ENCODE measurements at places on chromosomes 6 and 20. TPM values are rescaled to one million over a fixed set of nuclear protein-coding genes. Genes with fewer than 3 reads are reported as not detected.

DNA sequence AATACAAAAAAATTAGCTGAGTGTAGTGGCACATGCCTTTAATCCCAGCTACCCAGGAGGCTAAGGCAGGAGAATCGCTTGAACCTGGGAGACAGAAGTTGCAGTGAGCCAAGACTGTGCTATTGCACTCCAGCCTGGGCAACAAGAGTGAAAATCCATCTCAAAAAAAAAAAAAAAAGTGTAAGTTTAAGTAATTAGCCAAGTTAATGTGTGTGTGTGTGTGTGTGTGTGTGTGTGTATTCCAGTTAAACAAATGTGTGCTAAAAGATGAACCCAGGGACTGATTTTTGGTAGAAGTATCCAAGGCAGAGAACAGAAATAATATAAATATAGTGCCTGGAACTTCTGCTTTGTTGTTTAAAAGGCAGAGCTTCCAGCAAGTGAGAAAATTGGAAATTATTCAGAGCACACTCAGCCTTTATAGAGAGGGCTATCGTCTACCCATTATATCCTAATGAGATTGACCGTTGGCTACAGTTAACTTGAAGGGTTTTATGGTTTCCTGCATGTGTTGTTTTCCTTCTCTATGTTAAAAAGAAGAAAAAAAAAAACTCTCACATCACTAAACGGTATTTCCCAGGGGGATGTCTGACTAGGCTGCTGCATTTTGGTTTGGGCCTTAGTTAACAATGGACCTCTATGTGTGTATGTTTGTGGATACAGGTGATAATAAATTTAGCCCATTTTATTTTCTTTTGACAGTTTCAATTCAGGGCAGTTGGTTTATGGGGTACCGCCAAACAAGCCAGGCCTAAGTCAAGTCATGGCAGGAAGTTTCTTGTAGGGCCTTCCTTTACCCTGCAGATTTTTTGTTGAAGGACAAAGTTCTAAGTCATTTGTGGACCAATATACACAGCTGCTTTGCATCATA, 9.8 kb downstream of the SOX4 start:
- DNase-seq = no peak

DNA sequence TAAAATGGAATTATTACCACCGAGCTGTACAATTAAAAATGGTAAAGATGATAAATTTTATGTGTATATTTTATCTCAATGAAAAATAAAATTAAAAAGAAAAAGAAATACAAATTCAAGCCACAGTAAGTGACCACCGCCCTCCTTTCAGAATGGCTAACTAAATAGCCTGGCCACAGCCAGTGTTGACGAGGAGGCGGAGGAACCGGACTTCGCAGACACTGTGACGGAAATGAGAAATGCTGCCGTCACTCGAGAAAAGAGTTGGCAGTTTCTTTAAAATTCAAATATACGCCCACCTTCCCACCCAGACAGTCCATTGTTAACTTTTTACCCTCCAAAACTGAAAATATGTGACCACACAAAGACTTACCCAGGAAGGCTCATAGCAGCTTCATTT, 50.0 kb downstream of the FOXF2 start:
- DNase-seq = no peak

Gene BANF2
- total RNA-seq = not detected

Gene PPIL4
- 36.2 TPM for total RNA-seq

Gene HLA-DQA1
- 2.6 TPM for total RNA-seq

GRCh38 chr6:141153563-141153962, 979.2 kb upstream of the GJE1 start:
- DNase-seq = no peak

- no peak for DNase-seq
These were observed 194.3 kb upstream of the PROKR2 start for GRCh38 chr20:5511082-5511481.

Gene SMPDL3A
- total RNA-seq = 10.2 TPM

DNA sequence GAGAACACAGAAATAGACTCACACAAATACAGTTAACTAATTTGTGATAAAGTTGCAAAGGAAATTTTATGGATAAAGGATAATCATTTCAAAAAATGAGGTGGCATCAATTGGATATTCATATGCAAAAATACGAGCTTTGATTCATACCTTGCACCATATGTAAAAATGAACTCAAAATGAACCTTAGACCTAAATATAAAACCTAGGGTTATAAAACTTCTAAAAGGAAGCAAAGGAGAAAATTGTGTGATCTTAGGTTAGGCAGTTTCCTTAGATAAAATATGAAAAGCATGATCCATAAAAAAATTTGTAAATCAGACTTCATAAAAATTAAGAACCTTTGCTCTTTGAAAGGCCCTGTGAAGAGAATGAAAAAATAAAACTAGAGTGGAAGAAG, 85.5 kb downstream of the F13A1 start:
- no peak for DNase-seq

Gene SLC17A2
- not detected for total RNA-seq

GRCh38 chr6:136360783-136361182, 71.1 kb upstream of the BCLAF1 start:
- no peak for DNase-seq

- DNase-seq = no peak
These were observed 146.6 kb downstream of the DHX35 start for GRCh38 chr20:39108746-39109145.

DNA sequence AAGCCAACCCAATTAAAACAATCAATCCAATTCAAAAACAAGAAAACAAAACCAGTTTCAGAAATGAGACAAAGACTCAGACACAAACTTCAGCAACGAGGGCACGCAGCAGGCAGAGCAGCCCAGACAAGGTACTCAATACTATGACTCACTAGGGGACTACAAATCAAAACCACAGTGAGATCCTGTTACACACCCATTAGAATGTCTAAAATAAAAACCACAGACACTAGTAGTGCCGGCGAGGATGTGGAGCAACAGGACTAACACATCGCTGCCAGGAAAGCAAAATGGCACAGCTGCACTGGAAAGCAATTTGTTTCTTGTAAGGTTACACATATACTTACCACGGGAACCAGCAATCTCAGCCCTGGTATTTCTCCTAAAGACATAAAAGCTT, 28.4 kb upstream of the MAS1L start:
- DNase-seq = no peak

Gene GPX6
- total RNA-seq = not detected

DNA sequence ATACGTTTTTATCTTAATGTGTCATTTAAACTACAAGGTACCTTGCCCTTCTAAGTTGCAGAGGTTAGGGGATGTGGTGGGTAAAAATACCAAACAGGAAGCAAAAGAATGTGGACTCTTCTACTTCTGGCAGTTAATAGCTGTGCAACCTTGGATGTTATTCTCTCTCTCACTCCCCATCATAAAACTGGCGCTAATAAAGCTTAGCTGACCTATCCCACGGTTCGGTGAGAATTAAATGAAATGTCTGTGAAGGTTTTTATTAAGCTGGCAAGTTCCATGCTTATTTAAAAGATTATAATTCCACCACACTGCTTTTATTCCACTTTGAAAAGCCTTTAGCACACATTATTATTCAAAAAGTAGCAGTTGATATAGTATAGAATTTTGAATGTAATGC, 127.8 kb upstream of the SLC22A23 start:
- DNase-seq = no peak

DNA sequence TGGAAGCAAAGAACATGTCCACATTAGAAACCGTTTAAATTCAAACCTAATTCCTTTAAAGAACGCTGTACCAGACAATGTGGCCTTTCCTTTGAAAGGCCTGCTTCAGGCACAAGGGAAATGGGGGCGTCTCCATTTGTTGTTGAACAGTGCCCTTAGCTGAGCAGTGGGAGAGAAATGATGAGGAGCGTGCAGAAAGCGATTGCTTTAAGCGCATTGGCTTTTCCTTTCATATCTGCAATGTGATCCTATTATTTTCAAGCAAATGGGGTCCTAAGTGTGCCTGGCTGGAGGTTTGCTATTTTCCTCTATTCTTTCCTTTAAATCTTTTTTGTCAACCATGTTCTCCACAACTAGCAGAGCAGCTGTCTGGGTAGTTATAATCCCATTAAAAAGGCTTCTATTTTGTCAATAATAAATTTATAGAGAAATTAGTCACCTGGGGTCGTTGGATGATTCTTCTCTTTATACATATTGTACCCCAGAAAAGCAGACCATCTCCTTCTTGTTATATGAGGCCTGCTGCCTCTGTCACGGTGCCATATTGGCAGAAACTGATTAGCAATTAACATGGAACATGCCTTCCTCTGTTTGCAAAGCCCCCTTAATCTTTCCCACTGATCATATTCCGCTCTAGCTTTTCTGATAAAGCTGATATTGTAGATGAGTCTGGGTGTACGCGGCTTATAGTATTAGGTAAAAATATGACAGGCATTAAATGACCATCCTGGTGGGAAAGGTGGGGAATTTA, 151.1 kb upstream of the JAG1 start:
- DNase-seq = no peak

DNA sequence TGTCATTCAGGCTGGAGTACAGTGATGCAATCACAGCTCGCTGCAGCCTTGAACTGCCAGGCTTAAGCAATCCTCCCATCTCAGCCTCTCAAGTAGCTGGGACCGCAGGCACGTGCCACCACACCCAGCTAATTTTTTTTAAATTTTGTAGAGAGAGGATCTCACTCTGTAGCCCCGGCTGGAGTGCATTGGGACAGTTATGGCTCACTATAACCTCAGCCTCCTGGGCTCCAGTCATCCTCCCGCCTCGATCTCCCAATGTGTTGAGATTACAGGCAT, 86.5 kb downstream of the SERAC1 start:
- no peak for DNase-seq

Gene NTSR1
- total RNA-seq = 0.04 TPM
